ENCODE measurements at places on chromosomes 11 and 22. TPM values are rescaled to one million over a fixed set of nuclear protein-coding genes. Genes with fewer than 3 reads are reported as not detected.

The OR4C13 gene
- total RNA-seq: not detected

The KLHDC7B gene
- total RNA-seq: not detected

The TFIP11 gene
- total RNA-seq: 26.9 TPM

The NPAS4 gene
- 0.44 TPM for total RNA-seq

The PRR33 gene
- total RNA-seq: not detected

The KRTAP5-7 gene
- total RNA-seq: 0.11 TPM

The MS4A1 gene
- 0.71 TPM for total RNA-seq

The ANO1 gene
- total RNA-seq: 5.0 TPM

The RASL10A gene
- total RNA-seq: 1.6 TPM

DNA sequence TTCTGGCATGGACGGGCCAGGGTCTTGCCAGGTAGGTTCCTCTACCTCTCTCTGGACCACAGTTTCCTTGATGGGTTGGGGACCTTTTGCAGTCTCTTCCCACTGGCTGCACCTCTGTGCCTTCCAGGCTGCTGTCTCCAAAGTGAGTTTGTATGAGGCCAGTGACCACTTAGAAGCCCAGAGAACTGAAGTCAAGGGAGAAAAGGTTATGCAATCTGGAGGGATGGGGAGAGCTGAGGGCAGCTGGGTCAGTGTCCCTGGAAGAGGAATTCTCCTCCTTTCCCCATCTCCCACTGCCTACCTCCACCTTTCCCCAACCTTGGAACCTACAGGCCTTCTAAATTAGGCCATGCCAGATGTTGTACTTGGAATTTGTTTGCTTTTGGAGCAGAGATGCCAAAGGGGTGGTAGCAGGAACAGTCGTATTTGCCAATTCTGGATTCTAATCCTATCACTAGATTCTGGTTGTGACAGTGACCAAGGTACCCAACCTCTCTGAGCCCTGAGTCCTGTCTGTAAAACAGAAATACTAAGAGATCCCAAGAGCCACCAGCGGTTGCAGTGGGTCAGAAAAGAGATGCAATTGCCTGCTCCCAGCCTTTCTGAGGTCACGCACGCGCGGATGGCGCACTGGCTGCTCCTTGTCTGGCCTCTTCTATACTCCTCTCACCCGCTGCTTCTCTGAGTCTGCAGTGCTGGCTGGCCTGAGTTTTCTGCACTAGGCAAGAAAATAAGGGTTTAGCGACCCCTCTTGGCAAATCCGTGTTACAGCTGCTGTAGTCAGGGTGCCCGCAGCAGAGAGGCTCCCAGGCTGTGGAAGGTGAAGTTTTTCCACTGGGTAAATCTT, 10.7 kb upstream of the ACCSL start:
- DNase-seq: peak; percentile 81

- DNase-seq: peak; percentile 70
These were observed 16.9 kb upstream of the TMA7B start for GRCh38 chr22:39943337-39943736.

DNA sequence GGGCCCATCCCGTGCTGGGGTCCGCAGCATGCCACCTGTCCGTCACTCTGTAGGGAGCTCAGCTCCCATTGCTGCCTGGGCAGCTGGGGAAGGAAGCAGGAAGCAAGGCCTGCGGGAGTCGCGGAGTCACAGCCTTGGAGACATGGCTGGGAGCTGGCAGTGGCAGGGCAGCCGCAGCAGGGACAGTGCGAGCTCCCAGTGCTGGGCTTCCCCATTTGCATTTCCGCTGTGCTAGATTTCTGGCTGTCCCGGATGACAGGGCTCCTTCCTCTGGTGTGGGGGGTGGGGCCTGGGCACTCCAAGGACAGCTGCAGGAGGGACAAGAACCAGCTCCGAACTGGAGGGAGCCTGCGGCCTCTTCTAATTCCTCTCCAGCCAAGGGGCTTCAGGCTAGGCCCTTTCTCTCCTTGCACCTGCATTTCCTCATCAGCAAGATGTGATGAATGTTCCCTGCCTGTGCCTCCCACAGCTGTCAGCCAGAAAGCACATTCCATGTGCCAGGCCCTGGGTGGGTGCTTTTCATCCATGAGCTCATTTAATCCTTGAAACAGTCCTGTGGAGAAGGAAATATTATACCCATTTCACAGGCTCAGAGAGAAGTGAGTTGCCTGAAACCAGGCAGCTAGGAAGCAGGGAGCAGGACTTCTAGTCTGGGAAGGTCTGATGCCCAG, 48.0 kb downstream of the MYO7A start:
- DNase-seq: peak; percentile 66

DNA sequence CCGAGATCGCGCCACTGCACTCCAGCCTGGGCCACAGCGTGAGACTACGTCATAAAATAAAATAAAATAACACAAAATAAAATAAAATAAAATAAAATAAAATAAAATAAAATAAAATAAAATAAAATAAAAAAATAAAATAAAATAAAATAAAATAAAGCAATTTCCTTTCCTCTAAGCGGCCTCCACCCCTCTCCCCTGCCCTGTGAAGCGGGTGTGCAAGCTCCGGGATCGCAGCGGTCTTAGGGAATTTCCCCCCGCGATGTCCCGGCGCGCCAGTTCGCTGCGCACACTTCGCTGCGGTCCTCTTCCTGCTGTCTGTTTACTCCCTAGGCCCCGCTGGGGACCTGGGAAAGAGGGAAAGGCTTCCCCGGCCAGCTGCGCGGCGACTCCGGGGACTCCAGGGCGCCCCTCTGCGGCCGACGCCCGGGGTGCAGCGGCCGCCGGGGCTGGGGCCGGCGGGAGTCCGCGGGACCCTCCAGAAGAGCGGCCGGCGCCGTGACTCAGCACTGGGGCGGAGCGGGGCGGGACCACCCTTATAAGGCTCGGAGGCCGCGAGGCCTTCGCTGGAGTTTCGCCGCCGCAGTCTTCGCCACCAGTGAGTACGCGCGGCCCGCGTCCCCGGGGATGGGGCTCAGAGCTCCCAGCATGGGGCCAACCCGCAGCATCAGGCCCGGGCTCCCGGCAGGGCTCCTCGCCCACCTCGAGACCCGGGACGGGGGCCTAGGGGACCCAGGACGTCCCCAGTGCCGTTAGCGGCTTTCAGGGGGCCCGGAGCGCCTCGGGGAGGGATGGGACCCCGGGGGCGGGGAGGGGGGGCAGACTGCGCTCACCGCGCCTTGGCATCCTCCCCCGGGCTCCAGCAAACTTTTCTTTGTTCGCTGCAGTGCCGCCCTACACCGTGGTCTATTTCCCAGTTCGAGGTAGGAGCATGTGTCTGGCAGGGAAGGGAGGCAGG, at the start of gene GSTP1:
Gene GSTP1, plus strand, starts transcription at position 566 of the 958 bp plus-strand sequence. Its CDS starts 32 bp downstream, at position 598.
- peak; percentile 86 for DNase-seq

GRCh38 chr11:67614730-67615714, 8.3 kb downstream of the NDUFV1 start:
- peak; percentile 81 for DNase-seq

GRCh38 chr11:45855308-45855707, 8.0 kb downstream of the CRY2 start:
- DNase-seq: no peak

DNA sequence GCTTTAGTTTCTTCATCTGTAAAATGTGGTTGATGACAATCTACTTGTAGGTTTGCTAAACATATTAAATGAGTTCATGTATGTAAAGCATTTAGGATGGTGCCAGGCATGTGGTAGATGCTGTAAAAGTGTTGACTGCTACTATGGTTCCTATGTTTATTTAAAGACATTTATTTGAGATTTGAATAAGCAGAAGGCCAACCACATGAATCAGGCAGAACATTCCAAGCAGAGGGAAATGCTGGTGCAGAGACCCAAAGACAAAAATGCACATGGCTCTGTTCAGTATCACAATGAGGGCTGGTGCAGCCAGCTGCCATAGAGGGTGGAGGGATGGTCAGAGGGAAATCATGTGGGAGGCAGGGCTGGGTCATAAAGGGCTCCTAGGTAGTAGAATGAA, 156.2 kb upstream of the PDGFD start:
- no peak for DNase-seq

DNA sequence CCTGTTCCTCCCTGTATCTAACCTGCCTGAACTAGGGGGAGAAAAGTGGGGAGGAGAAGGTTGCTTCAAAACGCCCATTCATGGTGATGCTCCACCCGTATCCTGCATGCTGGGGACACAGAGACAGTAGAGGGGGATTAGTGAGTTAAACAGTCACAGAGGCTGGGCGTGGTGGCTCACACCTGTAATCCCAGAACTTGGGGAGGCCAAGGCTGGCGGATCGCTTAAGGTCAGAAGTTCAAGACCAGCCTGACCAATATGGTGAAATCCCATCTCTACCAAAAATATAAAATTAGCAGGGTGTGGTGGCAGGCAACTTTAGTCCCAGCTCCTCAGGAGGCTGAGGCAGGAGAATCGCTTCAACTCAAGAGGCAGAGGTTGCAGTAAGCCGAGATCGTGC, 1.8 kb upstream of the DENND5A start:
- no peak for DNase-seq

- no peak for DNase-seq
These were observed 63.3 kb downstream of the KCNQ1 start for GRCh38 chr11:2507945-2508749.

DNA sequence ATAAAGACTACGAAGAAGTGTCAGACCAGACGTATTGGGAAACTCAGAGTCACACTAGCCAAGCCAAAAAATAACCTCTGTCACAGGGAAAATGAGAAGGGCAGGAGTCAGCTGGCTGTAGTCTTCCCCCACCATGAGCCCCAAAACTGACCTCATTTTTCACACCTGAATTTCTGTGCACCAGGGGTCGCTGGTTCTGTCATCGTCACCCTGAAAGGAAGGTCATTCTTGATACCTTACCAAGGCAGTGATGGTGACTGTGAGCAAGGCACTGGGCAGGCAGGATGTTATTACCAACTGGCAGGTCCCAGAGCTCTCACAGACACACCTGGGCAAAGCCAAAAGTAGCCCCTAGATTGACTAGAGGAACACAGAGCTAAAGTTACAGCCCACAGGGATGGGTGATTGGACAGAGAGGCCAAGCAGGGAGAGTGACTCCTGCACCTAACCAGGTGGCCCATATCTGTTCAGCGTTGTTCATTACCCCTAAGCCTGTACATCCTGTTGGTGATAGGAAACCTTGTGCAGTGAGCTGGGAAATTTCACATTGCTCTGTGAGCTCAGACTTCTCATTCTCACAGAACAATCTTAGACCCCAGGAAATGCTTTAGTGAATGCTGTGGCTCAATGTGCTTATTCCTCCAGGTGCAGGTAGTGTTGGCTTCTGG, 32.3 kb upstream of the OR56A1 start:
- no peak for DNase-seq

- DNase-seq: no peak
These were observed 8.0 kb downstream of the MYO7A start for GRCh38 chr11:77136074-77136473.

DNA sequence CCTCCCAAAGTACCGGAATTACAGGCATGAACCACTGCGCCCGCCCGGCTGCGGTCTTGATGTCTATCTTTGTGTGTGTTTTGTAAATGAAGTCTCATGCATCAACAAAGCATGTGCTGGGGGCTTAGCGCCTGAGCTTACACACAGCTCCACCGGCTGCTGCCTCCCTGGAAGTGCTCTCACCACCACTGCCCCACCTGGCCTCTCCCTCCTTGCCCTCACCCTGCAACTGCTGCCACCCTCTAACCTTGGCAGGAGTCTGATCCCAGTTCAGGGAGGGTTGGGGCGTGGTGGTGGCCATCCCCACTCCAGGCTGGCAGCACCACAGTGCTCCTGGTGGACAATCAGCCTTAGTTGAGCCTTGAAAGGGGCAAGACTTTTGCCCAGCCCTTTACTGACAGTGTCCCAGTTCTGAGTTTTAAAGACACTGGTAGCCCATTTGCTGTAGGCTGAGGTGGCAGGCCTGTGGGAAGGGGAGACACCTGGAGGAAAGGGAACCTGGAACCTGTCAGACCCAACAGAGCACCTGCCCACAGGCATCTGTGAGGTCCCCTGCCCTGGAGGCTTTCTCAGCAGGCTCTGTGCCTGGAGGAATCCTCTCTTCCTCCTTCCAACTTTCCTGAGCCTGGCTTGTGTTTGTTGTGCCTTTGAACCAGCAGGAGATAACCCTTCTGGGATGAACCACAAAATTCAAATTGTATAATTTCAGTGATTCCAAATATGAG, 42.4 kb upstream of the WEE1 start:
- DNase-seq: no peak

DNA sequence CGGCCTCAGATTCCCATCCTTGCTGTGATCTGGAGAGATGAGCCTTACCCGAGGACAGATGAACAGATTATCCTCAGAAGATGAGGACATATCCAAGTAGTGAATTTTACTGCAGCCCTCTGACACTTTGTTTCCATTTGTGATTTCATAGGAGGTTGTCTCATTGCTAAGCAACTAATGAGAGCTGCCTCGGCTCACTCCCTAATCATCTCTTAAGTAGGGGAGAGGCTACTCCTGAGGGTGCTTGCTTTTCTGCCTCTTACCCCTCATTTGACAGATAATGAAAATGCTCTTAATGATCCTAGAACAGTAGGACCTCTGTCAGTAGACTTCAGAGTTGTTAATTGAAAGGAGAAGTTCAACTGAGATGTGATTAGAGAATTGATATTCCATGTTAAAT, 150.9 kb downstream of the TBC1D22A start:
- DNase-seq: no peak

DNA sequence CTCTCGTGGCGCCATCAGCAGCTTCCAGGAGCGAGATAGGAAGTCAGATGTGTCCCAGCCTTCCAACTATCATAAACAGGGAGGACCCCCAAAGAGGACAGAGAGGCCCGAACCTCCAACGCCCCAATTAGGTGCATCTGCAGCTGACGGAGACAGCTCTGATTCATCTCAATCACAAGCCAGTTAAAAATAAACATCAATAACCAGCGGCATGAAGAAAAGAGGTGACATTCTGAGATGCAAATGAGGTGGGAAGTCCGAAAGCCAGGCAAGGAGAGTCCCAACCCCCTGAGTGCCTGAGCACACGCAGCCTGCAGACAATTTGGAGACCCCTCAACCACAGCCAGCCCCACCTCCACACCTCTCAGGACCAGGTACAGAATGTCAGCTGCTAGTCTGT, 28.1 kb upstream of the IGSF9B start:
- DNase-seq: no peak

GRCh38 chr11:78878631-78879030, 304.0 kb upstream of the NARS2 start:
- no peak for DNase-seq

DNA sequence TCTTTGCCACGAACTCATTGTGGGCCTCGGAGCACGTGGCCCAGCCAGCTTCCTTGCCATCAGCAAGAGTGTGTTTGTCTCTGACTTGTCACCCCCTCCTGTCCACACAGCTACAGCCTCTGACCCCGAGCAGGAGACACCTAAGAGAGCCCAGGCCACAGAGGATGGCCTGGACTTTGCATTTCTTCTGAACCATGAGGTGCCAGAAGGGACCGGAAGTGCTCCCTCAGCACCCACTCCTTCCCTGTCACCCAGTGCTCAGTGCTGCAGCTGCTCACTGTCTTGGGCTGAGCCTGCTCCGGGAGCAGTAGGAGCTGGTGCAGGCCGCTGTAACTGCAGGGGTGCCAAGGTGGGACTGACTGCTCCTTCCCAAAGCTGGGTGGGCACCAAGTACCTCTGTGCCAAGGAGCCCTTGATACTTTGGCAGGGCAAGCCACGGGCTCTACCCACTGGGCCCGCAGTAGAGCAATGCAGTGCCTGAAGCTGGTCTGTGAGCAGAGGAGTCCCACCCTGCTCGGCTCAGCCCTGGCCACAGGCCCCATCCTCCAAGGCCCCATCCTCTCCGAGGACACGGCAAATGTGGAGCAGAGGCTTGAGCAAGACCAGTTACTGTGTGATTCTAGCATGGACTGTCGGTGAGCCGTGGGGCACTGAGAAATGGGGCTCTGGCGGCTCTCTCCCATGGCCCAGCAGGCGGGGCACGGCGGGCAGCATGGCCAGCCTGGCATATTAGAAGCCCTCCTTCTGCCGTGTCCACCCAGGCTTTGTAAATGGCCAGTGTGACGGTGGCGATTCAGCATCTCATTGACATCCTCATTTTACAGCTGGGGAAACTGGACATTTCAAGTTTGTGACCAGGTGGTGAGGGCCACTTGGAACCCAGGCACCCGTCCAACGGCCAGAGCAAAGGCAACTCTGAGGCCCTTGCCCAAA, 6.3 kb downstream of the GRK2 start:
- no peak for DNase-seq

All from WTC11 (cell line).